Central memory CD4-positive, alpha-beta T cell (primary cell): ENCODE measurements at places on chromosomes 1 and 21.

DNA sequence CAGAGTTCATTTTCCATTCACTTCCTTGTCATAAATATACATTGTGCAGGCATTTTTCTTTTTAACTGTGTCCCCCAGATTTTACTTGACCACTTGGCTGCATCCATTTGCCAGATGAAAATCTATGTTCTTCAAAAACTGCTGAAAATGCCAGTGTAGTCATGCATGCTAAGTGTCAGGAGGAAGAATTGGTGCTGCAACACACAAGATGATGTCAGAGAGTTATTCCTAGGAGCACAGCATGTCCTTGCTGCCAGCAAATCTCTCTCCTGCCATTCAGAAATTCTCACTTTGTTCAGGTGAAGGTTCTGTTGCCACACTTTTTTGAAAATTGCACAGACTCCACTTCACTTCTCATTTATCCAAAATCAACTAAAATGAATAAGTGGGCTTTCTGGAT is 106.4 kb upstream of the MAGI3 start:
- no peak for DNase-seq

- no peak for DNase-seq
Measured at GRCh38 chr1:160608057-160608456, 28.8 kb upstream of the CD84 start.

DNA sequence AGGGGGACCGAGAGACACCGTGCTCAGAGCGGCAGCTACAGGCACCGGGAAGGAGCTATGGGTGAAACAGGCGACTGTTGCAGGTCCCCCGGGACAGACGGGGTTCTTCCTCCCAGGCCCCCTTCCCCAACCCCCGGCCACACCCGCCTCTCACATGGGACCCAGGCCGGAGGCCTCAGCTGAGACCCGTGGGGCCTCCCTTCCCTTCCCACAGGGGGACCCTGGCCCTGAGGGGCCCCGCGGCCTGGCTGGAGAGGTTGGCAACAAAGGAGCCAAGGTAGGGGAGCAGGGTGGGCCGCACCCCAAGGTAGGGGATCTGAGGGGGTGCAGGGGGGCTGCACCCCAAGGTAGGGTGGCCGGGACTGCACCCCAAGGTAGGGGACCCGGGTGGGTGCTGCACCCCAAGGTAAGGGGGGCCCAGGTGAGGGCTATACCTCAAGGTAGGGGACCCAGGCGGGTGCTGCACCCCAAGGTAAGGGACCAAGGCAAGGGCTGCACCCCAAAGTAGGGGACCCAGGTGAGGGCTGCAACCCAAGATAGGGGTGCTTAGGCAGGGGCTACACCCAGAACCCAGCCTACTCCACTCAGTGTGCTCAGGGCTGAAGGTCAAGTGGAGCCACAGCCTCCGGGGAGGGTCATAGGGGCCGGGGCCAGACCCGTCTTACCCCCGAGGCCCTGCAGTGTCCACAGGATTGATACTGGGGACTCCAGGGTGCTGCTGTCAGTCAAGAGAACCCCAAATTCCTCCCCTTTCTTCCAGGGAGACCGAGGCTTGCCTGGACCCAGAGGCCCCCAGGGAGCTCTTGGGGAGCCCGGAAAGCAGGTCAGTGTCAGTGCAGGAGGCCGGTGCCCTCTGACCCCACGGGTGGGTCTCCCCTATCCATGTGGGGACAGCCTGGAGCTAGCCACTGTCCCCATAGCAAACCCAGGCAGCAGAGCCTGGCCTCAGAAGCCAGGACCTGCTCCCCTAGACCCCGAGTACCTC is 22.7 kb downstream of the COL6A2 start:
- DNase-seq, result no peak

DNA sequence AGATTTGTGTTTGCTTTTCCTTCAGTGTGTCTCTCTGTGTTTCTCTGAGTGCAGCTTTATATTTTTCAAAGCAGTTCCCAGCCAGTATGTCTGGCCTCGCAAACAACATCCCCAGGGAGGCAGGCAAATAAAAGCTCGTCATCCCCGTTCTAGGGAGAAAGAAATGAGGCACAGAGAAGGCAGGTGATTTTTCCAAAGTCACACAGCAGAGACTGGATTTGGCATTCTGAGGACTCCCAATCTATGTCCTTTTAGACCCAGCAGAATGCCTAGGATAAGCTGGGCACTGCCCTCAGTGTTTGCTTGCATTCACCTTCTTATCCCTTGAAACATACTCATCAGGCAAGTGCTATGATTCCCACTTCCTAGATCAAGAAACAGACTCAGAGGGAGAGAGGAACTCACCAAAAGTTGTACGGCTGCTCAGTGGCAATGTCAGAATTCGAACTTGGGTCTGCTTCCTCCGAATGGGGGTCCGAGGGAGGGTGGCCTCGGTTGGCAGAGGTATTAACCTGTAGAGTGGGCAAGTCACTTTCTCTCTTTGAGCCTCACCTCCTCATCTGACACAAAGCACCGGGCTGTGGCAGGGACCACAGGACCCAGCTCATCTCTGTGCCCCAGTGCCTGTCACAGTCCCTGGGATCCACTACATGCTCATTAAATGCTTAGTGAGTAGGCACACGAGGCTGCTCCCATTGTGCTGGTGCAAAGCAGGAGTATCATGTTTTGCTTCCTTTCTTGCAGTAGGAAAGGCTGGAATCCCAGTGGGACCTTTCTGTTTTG is 4.2 kb downstream of the RAP1GAP start:
- no peak for DNase-seq

GRCh38 chr1:26287033-26287711 is 7.3 kb downstream of the SH3BGRL3 start:
- peak; percentile 86 for DNase-seq

- DNase-seq, result no peak
Measured at GRCh38 chr1:212470059-212470458, 37.3 kb downstream of the NENF start.

- no peak for DNase-seq
Measured at GRCh38 chr1:153000294-153000693, 1.3 kb upstream of the SPRR3 start.

- DNase-seq, result no peak
Measured at GRCh38 chr1:2431518-2431917, 19.2 kb upstream of the PEX10 start.
